ENCODE measurements at places on chromosomes 5 and 9.

DNA sequence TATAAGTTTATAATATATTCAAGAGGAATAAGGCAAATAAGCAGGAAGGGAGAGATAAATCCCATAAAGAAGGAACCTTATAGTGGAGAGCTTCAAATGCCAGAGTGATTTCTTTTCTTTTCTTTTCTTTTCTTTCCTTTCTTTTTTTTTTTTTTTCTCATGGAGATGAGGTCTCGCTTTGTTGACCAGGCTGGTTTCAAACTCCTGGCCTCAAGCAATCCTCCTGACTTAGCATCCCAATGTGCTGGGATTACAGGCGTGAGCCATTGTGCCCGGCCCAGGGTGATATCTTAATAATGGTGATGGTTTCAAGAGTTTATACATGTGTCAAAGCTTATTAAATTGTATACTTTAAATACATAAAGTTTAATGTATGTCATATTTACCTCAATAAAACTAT is 19.6 kb upstream of the FOCAD start:
- DNase-seq: no peak

GRCh38 chr9:36858805-36859375 is 175.2 kb downstream of the PAX5 start:
- DNase-seq: no peak

DNA sequence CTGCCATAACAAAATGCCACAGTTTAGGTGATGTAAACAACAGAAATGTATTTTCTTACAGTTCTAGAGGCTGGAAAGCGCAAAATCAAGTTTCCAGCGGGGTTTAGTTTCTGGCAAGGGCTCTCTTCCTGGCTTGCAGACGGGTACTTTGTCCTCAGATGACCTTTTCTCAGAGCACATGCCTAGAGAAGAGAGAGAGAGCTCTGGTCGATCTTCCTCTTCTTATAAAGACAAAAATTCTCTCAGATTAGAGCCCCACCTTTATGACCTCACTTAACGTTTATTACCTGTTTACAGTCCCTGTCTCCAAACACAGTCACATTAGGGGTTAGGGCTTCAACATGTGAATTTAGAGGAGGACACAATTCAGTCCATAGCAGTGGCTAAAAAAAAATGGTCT is 119.7 kb downstream of the CETN3 start:
- DNase-seq: no peak

DNA sequence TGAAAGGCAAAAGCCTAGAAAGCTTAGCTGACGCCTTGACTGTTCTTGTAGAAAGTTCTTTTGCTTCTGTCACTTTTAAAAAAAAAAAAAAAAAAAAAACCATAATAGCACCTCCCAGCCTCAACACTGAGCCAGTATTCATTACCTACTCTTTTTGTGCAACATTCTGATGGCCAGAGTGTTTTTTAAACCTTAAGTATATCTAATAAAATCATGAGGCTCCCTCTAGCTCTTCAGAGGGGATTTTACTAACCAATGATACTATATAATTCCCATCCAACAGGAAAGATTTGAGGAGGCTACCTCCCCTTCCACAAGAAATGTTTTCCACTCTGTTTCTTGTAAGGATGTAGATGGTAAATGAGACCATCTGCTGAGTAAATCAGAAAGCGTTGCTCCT is 3.9 kb downstream of the BNC2 start:
- no peak for DNase-seq

GRCh38 chr9:137382444-137383080 is 40.4 kb downstream of the EXD3 start:
- no peak for DNase-seq

DNA sequence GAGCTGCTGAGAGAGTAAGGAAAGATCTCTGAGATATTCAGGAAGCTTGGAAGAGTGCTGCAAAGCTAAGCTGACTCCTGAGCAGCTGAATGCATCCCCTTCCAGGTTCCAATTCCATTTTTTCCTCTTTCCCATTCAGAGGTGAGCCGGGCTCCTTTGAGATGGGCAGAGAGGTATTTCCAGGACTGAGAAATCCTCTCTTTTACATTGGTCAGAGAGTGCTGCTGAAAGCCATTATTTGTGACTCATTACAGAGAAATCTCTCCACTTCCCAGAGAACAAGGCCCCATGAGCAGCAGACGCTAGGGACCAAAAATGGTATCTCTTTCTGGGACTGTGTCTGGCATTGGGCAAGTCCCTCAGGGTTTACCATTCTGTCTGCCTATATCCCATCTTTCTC is 3.7 kb downstream of the MCTP1 start:
- DNase-seq: no peak

GRCh38 chr5:97495301-97495700 is 312.3 kb upstream of the RIOK2 start:
- no peak for DNase-seq

DNA sequence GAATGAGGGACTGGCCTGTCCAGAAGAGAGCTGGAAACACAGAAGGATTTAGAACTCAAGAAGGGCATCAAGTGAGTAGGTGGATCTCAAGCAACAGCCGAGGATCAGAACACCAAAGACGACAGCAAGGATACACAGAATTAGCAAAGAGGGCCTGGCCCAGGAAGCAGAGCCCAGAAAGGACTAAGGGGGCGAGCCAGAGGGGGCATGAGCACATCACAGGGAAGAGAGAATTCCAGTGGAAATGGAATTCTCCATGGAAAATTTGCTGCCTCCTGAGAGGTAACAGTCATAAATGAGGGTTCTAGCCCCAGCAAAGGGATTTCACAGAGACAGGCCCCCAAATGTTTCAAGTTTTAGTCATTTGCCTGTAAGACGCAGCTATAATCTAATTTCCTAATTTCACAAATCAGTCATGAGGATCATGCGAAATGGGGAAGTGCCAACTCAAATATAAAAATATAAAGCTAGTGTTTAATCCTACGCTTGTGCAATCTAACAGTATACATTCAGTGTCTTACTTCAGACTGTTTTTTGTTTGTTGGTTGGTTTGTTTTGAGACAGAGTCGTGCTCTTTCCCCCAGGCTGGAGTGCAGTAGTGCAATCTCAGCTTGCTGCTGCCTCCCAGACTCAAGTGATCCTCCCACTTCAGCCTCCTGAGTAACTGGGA is 46.7 kb downstream of the FNBP1 start:
- DNase-seq: peak; percentile 57

Measured in fibroblast of the conjunctiva (primary cell).